ENCODE measurements at places on chromosomes 2 and 18.

DNA sequence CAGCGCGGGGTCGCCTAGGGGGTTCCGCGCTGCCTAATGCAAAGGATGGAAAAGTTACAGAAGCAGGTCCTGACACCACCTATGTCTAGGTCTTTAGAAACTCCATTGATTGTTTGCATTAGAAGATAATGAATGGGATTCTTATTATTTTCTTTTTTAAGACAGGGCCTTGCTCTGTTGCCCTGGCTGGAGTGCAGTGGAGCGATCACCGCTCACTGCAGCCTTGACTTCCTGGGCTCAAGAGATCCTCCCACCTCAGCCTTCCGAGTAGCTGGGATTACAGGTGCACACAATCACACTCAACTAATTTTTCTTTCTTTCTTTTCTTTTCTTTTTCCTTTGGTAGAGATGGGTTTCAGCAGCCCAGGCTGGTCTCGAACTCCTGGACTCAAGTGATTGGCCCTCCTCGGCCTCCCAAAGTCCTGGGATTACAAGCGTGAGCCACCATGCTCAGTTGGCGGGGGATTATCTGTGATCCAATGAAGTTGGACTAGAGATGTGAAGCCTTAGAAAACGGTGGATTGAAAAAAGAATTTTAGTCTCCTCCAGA, 761 bp upstream of the IDH1 start:
- DNase-seq: no peak

DNA sequence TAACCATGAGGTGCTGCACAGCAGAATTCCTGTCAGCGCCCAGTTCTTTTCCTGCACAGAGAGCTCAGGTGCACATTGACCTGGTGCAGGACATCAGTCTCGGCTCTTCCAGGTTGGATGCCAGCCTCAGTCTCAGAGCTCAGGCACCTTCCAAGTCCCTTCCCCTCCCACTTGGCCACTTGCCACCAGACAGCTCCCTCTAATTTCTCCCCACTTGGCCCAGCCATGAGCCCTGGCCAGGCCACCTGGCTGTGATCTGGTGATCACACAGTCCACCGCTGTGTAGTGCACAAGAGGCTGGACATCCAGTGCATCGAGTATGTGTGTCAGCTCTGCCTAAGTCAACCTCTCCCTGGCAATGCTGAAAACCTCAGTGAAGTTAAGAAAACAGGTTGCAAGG, 336.6 kb upstream of the MYT1L start:
- DNase-seq: no peak

DNA sequence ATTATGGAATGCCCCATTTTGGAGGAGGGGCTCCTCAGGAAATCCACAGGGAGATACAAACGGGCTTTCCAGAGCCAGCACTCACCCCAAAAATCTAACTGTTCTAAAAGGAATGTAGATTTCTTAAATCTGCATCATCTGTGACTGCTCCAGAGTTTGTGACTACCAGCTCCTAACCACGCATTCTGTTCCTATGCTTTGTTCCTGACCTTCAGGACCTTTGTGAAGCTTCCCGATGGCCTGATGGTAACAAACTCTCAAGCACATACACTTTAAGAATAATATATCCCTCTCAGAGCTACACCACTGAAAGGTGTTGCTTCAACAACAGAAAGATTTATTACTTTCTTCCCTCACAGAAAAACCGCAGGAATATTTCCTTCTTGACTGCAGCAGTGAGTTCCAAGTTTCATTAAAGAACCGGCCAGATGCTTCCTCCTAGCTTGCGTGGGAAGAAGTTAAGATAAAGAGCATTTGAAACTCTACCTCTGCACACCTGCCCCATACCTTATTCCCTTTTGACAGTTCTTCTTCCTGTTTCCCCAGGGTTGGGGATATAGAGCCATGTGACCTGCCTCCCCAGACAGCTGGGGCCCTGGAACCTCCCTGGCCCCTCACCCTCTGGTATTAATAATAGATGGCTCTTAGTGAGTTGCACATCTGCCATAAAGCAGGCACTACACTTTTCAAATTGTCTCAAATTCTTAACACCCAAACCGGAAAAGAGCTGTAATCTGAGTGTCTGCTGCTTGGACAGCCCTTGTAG, 40.2 kb upstream of the EML4 start:
- no peak for DNase-seq

GRCh38 chr2:67952066-67952465, 110.7 kb downstream of the C1D start:
- DNase-seq: no peak

DNA sequence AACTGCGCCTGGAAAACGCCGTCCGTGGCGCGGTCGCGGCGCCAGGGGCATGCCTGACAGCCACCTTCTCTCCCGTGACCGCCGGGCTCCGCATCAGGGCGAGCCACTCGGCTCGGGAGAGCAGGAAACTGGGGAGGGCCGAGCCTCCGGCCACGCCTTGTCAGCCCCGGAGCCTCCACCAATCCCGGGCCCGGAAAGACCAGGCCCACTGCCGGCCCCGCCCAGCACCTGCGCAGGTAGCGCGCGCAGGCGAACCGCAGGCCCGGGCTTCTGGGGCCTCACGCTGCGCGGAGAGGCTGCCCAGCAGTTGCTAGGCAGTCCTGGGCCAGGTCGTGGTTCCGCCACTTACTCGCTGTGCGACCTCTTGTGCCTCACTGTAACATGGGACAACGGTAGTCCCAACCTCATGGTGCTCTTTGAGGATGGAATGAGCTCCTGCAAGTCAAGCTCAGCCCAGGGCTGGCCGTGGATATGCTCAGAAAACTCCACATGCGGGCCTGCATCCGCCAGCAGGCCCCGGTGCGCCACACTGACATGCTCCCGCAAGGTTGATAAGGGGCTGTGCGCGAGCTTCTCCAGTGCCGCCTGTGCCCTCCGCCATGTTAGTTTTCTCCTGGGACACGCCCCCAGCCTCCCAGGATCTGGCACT, 97.1 kb downstream of the INHBB start:
- DNase-seq: peak; percentile 63

- DNase-seq: no peak
Measured at GRCh38 chr2:96528700-96529375, 7.7 kb upstream of the ARID5A start.

GRCh38 chr2:64857581-64858471, 131.4 kb upstream of the SLC1A4 start:
- DNase-seq: no peak

DNA sequence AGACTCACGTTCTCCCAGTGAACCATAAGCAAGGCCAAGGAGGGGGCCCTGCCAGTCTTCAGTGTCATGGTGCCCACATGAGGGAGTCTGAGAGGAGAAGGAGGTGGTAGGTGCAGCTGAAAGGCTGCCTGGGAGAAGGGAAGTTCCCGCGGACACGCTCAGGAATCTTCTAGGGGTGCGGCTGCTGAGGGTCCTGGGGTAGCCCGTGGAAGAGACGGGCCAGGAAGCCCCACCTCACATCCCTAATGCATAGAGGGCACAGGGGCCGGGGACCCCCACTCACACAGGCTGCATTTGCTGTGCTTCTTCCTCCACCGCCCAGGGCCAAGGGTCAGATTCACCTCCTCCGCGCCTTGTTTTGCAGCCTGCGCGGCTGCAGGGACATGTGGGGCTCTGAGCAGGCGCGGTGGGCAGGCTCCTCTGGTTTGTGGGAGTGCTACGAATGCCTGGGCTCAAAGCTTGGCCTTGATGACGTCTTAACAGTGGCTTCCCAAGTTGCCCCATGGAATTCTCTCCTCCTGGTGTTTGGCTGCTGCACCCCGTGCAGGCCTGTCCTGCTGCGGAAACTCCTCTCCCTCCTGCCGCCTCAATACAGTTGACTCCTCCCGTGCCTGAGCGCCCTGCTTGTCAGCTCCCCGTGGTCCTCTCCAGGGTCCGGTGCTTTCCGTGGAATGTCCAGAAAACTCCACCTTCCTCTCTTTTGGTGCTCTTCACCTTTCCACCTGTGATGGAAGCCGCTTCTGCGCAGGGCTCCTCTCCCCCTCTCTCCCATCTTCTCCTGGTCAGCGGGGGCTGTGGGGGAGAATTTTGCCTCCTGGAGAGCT, 95.7 kb downstream of the VAPA start:
- DNase-seq: no peak

GRCh38 chr18:58407649-58408407, 221.1 kb downstream of the ALPK2 start:
- DNase-seq: no peak

DNA sequence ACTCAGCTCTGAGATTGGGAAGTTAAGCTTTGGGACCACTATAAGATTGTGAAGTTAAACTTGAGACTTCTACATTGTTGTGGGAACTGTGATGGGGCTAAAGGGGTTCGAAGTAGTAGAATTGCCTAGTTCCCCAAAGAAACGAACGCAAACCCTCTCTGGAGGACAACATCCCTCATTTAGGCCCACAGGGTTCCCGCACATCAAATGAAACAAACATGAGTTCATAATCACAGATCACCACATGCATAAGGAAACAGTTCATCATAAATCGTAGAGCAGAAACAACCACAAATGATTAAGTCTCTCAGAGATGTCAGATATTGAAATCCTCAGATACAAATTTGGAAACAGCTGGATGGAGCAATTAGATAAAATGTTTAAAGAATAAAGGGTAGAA, 55.9 kb upstream of the HPCAL1 start:
- no peak for DNase-seq

GRCh38 chr18:79438898-79439627, 43.3 kb downstream of the NFATC1 start:
- no peak for DNase-seq

DNA sequence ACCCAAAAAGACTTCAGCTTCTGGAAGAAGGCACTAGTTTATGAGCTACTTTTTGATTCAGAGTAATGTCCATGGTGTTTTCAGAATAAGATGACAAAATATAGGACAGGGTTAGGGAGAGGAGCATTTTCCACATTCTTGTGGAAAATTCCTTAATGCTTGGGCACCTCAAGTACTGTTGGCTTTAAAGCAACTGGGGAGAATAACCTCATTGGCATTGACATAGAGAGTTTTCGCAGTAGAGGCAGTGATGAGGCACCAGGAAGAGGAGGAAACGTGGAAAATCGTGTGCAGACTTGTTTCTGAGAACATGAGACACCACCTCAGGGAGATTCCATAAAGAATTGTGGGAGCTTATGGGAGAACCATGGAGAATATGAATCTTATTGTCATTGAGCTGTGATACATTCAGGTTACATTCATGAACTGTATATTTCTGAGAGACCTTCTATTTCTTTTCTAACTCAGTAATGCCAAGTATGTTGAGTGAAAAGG, 929.0 kb upstream of the NRXN1 start:
- DNase-seq: no peak

DNA sequence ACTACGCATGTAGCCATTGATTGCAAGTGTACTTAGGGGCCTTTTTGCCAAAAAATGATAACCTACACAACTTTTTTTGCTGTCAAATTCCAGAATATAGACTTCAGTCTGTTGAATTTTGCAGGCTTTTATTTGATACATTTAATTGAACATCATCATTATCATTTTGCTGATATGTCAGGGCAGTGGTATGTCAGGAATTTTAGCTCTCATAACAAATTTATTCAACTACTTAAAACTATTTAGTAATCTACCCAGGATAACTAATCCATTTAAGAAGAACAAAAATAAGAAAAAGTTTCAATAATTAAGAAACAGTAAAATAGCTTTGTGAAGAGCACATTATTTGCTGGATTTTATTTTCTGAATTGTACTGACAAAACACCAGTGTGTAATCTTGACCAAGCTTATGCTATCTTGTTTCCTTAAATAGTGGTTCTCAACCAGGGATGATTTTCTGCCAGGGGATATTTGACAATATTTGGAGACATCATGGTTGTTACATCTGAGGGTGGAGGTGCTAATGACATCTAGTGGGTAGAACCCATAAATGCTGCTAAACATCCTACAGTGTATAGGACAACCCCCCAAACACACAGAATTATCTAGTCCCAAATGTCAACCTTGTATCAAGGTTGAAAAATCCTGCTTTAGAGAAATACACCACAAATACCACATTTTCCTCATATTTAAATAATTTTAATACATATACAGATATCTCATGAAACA, 12.1 kb upstream of the TTN start:
- no peak for DNase-seq

DNA sequence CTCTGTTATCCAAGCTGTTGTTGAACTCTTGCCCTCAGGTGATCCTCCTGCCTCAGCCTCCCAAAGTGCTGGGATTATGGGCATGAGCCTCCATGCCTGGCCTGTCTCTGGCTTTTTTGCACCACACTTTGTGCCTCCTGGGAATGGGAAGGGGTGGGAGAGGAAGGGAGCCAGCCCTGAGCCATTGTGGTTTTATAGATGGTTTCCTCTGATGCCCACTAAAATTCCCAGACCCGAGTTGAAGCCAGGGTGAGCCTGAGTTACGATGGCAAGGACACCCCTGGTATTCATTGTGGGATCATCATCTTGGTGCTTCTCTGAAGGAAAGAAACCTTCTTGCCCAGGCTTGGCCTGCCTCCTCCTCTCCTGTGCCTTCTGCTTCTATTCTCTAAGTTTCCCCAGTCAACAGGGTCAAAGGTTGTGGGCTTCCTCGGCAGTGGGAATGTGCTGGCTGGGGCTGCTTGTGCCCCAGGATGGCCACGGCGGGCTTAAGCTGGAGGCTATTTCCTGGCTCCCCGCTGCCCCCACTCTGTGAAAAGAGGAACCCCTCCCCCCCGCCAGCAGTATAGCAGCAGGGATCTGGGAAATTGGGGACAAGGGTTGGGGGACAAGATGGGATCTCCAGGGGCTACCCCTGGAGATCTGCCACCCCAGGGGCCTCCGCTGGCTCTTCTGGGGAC, 106.2 kb downstream of the STPG4 start:
- no peak for DNase-seq

DNA sequence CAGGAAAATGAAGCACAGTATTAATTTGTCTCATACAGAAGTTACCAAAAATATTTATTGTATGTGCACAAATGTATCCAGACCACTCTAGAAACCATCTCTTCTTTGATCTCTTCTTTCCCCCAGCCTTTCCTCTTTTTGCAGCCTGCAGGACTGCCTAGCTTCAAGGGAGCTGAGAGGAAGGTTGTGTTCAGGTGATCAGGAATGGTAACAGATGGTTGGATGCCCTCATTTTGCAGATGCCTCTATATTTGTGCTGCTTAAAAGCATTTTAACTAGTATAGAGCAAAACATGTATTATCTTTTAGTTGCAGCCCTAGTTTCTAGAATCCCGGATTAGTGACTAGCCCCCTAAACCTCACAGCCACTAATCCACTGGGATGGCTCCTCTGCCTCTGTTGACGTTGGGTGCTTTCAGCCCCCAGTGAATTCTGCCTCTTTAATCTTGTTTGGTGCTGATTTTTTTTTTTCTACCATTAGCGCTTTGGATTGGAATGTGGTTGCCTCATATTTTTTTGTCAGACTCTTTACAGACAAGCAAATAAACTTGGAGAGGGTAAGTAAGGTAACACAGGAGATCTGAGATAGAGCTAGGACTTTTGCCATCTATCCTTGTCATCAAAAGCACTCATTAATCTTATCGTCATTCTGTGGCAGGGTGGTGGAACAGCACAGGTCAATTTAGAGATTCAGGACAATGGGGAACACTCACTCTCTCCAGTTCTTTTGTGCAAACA, 103.8 kb upstream of the NDUFV2 start:
- no peak for DNase-seq

DNA sequence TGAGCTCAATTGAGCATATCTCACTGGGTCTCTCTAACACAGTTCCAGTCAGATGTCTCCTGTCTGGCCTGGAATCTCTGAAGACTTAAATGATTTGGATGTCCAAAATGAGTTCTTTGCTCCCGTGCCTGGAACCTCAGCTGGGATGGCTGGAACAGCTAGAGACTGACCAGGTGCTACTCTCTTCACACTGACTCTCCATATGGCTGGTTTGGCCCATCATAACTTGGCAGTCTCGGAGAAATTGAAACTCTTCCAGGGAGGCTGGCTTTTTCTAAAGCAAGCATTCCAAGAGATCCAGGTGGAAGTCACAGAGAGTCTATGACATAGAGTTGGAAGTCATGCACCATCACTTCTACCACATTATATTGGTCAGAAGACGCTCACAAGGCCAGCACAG, 129.6 kb upstream of the NOL4 start:
- no peak for DNase-seq

- DNase-seq: peak; percentile 96
Measured at GRCh38 chr2:88691339-88692183, at the start of gene RPIA. TSS of gene RPIA (plus strand) at chr2:88691673. CDS start at chr2:88691699, 26 bp downstream.
